ENCODE measurements at places on chromosomes 2 and 18.

GRCh38 chr2:204948024-204948763 is 402.9 kb downstream of the PARD3B start:
- DNase-seq: no peak

DNA sequence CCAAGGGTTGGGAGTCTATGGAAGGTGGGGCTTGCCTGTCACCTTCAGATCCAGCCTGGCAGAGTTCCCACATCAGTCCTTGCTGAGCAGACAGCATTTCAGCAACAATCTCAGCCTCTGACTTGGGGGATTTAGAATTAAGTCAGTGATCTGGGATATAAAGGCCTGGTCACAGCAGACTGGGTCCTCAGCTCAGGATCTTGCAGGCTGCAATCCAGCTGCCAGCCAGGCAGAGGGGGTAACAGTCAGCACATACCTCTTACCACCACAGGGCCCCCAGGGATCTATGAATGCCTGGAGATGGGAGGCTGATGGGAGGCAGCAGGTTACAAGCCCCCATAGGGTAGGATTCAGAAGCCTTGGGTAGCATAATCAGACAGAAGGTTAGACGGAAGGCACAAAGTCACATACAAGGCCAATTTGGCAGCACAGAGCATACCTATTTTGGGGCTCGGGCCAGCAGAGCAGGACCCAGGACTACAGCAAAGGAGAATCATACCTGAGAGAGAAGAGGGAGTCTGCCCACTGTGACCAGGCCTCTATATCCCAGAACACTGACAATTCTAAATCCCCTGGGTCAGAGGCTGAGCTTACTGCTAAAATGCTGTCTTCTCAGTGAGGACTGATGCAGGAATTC is 163.5 kb downstream of the MTCL1 start:
- DNase-seq: no peak

DNA sequence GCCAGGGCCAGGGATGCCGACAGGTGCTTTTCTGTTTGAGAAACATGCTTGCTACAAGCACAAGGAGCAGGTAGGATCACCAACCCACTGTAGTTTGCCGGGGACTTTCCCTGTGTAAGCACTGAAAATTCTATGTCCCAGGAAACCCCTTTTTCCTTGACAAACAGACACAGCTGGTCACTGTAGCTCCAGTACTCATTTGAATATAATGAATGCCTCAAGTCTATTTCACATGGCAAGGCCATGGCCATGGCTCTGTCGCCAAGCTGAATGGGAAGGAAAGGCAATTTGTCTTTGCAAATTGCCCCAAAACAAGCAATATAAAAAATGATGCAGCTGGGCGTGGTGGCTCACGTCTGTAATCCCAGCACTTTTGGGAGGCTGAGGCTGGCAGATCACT is 49.6 kb upstream of the IGFBP2 start:
- DNase-seq: no peak

DNA sequence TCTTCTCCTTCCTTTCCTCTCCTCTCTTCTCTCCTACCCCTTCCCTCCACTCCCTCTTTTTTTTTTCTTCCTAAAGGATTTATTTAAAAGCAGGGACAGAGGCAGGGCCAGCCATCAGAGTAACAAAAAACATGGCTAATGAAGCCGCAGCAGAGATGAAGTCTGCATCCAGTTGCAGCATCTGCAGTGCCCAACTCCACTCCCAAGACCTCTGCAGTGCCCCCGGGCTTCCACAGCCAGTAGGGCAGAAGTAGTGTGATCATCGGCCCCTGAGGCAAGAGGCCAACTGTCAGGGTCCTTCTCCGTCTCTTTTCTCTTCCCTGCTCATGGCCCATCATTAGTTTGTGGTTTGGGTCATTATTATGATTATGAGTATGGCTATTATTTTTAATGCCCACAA is 4.2 kb upstream of the EGR4 start:
- no peak for DNase-seq

DNA sequence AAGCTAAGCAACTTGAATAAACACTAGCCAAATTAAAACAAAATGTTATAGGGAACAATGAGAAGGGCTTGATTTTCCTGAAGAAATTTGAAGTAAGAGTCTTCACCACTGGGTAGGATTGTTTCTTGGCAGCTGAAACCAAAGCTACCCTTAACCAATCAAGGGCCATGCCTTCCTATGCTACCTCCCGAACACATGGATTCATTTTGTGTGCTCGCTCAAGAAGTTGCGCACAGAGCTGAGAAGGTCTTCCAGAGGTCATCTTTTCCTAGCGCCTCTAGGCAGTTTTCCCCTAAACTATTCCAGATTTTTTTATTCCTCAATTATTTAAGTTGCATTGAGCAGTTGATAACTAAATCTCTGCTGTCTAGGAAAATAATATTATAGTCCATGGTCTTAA is 264.6 kb downstream of the RBM43 start:
- peak; percentile 69 for DNase-seq

- no peak for DNase-seq
These were observed 499.3 kb upstream of the SMIM21 start for GRCh38 chr18:75926811-75927210.

DNA sequence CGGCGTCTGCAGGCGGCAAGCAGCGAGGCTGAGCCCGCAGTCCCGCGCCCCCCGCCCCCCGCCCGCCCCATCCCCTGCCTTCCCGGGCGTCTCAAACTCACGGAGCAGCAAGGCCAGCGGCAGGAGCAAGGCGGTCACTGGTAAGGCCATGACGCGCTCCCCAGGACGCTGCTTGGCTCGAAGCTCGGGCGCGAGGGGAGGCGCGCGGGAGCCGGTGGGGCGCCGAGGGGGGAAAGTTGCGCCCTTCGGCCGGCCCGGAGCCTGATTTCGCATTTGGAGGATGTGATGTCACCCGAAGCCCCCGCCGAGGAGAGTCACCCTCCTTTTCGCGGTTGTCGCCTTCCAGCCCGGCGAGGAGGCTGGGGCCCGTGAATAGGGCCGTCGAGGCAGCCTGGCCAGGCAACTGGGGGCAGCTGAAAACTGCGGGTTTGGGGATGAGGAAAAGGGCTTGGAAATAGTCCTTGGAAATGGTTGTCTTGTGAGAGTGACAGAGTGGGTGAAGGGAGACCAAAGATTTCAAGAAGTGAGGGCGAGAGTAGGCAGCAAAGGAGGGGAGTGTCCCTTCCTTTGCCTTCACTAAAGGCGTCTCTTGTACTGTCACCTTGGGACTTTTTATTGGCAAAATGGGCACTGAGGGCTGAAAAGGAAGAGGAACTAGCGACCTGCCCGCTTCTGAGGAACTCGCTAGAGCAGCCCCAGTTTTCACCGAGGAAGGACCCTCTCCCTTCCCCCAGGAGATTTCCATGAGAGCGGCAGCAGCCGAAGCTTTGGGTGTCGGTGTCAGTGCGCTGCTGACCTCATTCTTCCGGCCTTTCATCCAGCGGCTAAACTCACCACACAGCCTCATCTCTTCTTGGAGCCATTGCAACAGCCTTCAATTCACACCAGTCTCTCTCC is at the start of gene CD8A:
Gene CD8A (minus strand): TSS at position 238 of the 897 bp plus-strand sequence. CDS start 88 bp downstream, at position 150.
- peak; percentile 11 for DNase-seq

DNA sequence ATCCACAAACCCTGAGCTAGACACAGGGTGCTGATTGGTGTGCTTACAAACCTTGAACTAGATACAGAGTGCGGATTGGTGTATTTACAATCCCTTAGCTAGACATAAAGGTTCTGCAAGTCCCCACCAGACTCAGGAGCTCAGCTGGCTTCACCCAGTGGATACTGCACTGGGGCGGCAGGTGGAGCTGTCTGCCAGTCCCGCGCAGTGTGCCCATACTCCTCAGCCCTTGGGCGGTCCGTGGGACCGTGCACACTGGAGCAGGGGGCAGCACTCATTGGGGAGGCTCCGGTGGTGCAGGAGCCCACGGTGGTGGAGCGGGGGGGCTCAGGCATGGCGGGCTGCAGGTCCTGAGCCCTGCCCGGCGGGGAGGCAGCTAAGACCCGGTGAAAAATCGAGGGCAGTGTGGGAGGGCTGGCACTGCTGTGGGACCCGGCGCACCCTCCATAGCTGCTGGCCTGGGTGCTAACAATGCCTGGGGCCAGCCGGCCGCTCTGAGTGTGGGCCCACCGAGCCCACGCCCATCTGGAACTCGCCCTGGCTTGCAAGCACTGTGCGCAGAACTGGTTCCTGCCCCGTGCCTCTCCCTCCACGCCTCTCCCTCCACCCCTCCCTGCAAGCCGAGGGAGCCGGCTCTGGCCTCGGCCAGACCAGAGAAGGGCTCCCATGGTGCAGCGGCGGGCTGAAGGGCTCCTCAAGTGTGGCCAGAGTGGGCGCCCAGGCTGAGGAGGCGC is 75.6 kb downstream of the MOB4 start:
- DNase-seq: no peak

GRCh38 chr2:150261691-150262090 is 225.8 kb downstream of the RND3 start:
- no peak for DNase-seq

- peak; percentile 62 for DNase-seq
These were observed 83.8 kb downstream of the MBD2 start for GRCh38 chr18:54140641-54141040.

GRCh38 chr2:3268705-3269029 is 109.0 kb downstream of the EIPR1 start:
- no peak for DNase-seq

DNA sequence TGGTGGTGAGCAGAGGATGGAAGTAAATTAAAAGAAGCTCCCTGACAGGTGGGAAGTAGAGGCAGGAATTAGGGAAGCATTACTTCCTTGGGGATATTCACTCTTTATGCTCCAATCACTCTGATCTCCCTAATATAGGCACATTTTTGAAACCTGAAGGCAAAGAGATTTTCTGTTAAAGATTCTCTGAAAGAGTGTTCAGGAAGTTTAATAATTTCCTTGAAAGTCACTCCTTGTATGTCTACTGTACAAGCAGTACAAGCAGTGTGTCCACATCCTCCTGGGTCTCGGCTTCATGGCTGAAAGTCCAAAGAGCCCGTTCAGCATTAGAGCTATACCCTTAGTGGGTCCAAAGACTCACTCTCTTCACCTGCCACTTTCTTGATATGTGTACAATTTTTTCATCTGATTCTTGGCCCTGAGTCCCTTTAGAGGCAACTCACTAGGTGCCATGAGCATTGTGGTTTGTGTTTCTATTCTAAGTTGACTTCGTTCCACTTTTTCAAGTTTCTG is 60.2 kb downstream of the AAK1 start:
- DNase-seq: no peak

DNA sequence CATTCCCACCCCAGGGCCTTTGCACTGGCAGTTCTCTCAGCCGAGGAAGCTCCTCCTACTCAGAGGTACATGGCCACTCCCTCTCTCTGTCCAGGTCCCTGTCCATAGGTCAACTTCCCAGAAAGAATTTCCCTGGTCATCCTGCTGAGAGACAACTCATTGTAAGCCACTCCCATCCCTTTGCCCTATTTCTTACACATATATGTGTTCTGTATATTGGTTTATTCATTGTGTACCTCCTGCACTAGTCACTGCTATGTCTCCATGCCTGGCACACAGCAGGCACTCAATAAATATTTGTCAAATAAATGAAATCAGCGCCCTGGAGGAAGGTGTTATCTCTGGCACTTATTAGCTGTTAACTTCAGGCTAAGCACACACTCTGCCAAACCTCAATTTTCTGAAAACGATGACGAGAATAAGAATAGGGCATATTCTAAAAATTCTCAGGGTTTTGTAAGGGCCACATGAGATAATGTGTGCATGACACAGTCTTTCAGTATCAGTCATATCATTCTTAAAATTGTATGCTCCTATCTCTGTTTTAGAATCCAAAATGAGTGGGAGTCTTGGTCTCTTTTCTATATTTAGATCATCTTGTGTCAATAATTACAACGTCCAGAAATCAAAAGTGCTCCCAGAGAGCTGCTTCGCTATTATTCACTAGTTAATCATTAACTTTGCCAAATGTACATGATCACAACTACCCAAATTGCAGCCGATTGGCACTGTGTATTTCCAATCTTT is 198.0 kb downstream of the ALK start:
- no peak for DNase-seq

GRCh38 chr2:110978756-110979470 is 141.8 kb upstream of the BCL2L11 start:
- no peak for DNase-seq

DNA sequence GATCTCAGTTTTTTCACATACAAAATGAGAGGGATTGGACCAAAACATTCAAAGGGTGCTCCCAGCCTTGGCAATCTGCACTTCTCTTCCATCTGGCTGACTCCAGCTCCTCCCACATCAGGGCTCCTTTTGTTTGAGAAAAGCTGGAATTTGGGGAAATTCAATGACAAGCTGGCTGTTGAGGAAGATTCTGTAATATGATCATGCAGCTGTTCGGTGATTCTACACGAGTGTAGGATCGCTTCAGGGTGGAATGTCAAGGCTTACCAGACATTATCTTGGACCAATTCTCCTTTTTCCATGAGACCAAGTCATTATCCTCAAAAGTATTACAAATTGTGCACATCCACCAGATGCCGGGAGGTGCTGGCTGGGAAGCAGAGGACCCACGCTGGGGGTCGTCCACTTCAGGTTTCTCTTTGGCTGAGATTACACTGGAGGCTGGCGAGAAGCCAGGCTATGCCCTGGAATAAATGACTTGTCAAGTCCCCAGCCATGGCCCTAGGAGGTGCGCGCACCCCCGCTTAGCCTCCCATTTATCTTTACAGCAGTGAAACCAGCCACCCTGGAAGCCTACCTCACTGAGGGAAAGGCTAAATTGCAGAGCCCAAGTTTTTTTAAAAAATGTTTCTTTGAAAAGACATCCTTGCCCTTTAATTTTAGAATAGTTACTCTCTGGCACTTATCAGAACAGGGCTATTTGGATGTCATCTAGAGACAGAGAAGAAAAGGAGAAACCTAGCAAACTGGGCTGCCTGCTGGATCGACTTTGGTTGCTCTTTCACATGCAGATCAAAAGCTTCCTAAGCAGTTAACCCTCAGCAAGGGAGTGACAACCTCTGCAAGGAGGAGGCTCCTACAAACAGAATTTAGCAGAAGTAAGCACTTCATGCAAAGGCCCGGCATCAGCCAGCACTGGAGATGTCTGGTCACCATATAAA is 42.5 kb upstream of the LCLAT1 start:
- DNase-seq: peak; percentile 70

GRCh38 chr2:100451092-100451491 is 19.2 kb upstream of the NMS start:
- no peak for DNase-seq

DNA sequence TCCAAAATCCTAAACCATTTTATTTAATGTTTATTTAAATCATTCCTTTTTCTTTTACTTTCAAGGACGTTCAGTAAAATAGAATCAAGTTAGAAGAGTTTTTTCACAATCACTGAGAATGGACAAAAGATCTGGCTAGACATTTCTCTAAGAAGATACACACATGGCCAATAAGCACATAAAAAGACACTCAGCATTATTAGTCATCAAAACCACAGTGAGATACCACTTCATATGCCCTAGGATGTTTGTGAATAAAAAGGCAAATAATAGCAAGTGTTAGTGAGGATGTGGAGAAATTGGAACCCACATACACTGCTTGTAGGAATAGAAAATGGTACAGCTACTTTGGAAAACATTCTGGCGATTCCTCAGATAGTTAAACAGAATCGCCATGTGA is 76.1 kb downstream of the RHBDD1 start:
- DNase-seq: peak; percentile 37

- DNase-seq: no peak
These were observed 67.2 kb downstream of the ADI1 start for GRCh38 chr2:3451926-3452671.
